NCI-H2171 treated with DMSO at 0.1 percent for 48 hours (cell line): ENCODE measurements at places on chromosomes 2 and 18.

GRCh38 chr2:239028253-239028619, 180.4 kb downstream of the TWIST2 start:
- DNase-seq = no peak

DNA sequence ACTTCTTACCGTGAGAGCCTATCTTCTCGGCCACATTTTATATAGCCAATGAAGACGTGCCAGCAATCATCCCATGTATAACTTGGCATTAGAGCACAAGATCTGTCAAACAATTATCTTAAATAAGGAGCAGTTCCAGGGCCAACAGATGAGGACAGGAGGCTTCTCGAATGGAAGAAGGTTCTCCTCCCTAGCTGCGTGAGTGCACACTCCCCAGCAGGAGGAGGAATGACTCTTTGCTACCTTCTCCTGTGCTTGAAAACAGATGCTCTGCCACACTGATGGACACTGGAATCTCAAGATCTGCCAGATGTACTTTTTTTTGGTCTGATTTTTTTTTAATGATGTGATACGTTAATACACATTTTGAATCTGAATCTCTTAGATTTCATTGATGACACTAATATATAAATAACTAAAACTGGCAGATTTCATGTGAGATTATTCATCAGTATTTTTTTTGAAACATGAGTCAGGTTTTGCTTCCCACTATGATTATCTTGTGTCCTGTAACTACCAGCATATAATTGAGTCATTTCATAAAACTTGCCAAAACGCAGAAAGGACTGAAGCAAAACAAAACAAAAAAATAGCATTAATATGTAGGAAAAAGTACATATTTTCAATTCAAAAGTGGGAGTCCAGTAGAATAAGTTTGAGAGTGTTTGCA, 626 bp upstream of the VIT start:
- DNase-seq = no peak

- DNase-seq = peak; percentile 76
Measured at GRCh38 chr18:76565238-76566173, 70.5 kb upstream of the ZNF516 start.

DNA sequence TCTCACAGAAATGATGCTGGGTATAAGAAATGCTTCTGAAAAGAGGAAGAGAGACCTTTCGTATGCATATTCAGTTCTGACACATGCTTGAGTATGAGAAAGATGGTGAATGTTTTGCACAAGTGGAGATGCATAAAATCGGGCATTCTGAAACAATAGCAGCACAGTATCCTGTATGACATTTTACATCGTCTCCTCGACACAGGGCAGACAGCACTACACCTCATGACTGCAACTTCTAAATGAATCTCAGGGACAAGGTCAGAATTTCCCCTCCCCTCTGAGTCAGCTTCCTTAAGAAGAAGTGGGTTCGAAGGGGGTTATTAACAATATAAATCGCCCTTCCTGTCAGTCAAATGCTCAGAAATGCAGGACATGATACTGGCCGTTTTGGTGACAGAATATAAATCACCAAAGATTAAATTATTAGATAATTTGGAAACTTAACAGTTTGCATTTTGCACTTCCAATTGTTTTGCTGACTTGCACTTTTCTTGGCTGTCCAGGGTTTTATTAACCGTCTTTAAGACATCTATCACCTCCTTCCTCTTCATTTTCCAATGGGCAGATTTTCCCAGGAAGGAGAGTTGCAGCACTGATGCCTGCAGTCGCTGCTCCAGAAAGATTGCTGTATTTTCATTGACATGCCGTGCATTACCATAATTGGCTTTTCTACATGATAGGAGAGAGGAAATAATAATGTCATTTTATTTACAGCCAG, 57.2 kb downstream of the TSHZ1 start:
- DNase-seq = no peak

DNA sequence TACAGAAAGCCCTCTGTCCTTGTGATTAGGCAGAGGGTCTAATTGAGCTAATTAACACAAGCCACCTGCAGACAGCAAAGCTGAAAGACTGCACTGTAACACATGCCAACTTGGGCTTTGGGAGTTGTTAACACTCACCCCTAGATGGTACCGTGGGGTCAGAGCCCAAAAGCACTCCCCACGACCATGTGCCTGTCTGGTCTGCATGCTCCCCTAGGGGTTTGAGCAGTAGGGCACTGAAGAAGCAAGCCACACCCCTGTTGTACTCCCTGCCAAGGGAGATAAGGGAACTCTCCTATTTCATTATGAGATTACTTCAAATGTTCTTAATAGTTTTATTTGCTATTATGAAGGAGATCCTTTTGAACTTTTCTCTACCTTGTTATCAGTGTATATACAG, 560.1 kb upstream of the FSHR start:
- DNase-seq = no peak

- DNase-seq = no peak
Measured at GRCh38 chr2:217356142-217356541, 496.3 kb upstream of the TNP1 start.

- no peak for DNase-seq
Measured at GRCh38 chr18:60249388-60249787, 123.2 kb downstream of the MC4R start.

GRCh38 chr2:23211987-23212583, 172.9 kb upstream of the KLHL29 start:
- no peak for DNase-seq

GRCh38 chr2:159879051-159879604, 81.1 kb upstream of the CD302 start:
- DNase-seq = no peak

DNA sequence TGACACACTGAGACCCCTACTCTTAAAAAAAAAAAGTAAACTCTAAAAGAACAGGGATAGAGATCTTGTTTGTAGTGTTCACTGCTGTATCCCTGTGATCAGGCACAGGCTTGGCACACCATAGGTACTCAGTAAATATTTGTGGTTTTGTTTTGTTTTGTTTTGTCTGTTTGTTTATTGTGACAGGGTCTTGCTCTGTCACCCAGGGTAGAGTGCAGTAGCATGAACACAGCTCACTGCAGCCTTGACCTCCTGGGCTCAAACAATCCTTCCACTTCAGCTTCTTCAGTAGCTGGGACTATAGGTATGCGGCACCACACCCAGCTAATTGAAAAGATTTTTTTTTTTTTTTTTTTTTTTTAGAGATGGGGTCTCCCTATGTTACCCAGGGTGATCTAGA, 3.4 kb downstream of the FKBP1B start:
- DNase-seq = no peak

DNA sequence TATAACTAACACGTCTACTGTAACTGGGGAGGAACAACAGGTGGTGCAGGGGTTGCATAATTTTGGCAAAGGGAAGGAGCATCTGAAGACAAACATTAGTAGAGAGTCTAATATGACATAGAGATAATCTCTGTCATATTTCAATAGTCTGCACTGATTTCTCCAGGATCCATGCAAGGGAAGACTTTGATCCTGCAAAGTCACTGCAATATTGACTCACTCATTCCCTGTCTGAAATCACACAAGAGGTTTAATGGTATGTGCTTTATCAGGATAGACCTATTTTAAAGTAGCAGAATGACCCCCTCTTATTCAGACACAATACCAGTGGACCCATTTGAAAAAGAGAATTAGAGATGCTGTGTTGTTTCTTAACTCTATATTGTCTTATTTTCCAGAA, 98.7 kb upstream of the CAVIN2 start:
- DNase-seq = no peak

- no peak for DNase-seq
Measured at GRCh38 chr2:148814143-148814859, 60.7 kb upstream of the KIF5C start.

GRCh38 chr2:71929482-71929772, 218.2 kb downstream of the CYP26B1 start:
- no peak for DNase-seq

DNA sequence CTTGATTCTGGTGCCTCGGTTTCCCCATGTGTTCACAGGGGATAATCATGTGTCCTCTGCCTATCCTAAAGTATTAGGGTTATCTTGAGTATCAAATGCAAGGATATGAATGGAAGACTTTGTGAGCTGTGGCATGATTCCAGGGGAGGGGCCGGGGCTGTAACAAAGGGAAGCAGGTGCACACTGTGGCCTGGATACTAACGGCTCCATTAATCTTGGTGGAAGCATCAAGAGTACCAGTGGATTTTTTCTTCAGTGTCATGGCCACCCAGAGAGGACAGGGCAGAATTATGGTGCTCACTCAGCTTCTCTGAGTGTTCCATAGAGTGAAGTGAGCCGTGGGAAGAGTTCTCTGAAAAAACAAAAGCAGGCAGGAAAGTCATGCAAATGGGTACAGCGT, 320.1 kb downstream of the ALK start:
- no peak for DNase-seq

DNA sequence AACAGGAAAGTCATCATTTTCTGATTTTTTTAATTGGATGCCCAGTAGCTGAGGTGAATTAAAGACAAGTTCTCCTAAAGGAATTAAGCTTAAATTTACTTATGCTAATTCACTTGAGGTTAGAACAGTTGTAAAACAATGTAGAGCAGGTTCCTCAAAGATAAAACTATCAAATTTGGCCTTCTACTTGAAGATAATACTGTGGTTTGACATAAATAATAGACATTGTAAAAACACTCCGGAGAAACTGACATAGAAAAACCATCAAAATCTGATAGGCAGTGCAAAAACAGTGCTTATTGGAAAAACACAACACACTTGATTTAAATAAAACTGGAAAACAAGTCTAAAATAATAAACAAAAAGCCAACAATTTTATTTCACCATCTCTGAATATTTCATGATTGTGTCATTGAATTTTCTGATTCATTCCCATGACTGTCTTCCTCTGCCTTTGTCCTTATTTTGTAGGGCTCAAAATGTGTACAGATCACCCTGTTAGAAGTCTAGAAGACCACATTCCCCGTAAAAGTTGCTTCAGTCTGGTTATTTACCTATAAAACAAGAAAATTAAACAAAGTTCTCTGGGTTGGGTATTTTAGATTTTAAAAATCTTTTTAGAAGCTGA, 28.3 kb upstream of the SLC40A1 start:
- no peak for DNase-seq

GRCh38 chr2:144324446-144325045, 195.4 kb downstream of the ZEB2 start:
- no peak for DNase-seq

DNA sequence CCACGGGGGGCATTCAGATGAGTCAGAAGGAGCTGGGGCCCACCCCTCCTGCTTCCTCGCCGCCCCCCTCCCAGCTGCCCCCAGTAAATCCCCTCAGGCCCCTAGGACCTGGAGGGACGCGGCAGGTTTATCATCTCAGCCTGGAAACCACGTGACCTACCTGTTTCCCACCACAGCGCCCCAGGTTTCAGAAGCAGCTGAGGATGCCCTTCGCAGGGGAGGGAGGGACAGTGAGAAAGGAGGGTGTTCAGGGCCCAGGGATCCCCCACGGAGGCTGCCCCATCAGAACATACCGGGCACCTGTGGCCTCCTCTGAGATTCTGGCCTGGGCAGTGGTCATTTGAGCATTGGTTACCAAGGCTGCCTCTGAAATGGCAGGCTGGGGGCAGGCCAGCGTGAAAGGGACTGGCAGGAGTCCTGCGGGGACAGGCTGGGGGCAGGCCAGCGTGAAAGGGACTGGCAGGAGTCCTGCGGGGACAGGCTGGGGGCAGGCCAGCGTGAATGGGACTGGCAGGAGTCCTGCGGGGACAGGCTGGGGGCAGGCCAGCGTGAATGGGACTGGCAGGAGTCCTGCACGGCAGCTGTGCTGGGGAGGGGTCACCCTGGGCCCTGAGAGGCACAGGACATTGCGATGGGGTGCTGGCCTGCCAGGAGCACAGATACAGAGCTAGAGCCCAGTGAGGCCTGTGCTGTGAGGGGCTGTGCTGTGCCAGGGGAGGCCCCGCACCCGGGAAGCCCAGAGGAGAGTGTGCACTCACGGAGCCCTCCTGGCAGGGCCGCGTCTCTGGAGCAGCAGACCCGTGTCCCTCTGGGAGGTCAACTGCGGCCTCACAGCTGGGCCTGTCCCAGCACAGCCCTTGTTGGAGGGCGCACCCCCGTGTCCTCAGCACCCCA, 1.6 kb downstream of the NEU4 start:
- DNase-seq = no peak

DNA sequence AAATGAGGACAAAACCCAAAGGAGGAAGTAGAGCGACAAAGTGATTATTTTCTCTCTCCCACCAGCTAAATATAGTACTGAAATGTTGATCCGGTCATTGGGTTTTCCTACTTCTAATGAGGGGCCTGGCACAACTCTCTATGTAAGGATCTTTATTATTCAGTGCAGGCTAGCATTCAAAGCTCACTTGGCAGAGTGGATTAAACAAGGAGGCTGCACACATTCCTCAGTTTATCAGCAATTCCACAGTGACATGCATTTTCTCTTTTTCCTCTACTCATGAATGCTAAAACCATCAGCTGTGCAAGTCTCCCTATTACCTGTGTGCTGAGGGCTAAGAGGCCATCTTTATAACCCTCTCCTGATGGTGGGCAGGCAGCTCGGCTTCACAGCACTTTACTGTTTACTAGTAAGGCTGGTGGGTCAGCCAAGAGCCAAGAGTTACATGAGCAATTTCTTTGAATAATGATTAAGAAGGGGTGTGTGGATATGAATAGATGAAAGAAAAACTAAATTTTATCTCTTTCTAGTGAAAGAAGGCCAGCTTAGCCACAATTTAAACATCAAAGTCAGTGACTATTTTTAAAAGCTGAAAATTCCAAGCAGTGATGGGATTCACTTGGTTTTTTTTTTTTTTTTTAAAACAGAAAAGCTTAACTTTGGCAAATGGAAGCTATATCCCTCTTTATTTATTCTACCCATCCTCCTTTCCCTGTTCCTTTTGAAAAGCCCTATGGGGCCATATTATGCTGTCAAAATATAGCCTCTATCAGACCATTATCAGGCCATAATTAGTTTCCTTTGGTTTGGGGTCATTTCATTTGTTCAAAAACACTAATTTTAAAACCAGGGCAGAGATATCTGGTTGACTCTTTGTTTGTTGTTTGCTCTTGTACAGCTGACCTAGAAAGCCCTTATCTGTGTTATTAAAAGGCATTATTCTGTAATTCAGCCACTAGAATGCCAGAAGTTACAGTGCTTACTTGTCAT, 111.0 kb downstream of the RBM43 start:
- no peak for DNase-seq

DNA sequence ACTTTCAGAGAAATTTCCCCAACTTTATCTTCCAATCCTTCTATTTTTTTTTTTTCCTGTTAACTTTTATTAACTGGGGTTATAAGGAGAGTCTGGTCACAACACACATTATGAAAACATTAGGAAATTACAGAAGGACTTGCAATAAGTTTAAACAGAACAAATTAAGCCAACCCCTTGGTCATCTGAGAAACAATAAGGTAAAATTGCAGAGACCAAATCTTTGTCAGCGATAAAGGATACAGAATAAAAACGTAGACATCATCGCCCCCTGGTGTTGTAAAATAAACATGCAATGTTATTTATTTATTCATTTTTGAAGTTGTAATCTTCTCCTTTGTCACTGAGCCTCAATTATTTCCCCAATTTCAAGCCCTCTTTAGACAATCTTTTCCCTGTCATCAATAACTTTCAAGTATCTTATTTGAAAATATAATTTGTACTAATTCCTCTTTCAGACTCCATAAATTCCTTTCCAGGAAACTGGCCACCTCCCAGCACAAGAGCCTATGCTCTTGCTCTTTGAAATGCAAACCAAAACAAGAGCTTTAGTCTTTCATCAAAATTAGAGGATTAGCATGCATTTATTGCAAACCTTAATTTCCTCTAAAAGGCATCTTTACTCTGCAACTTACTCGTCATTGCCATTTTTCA, 19.5 kb downstream of the G6PC2 start:
- peak; percentile 56 for DNase-seq
